Activated CD8-positive, alpha-beta T cell treated with anti-CD3 and anti-CD28 coated beads, Interleukin-2, amount 10 ng/mL, durations not matched to agents 7 days and 5 days (primary cell): ENCODE measurements at places on chromosomes 11 and 22.
A peak's percentile ranks its signal among the peaks of the same experiment; 100 is the strongest.

GRCh38 chr11:95849087-95849825, 59.0 kb downstream of the CEP57 start:
- H3K4me3 ChIP-seq, result no peak overlapping the region
- peak; percentile 29 for DNase-seq
- H3K4me1 ChIP-seq, result peaks cover 2% of the 10 kb centered on the region
- H3K36me3 ChIP-seq, result peaks cover 17% of the 10 kb centered on the region

- no peaks in the 10 kb centered on the region for H3K27me3 ChIP-seq
- H3K36me3 ChIP-seq, result peaks cover 20% of the 10 kb centered on the region
- H3K4me3 ChIP-seq, result peak overlapping the region; percentile 85
- DNase-seq, result no peak
- H3K27ac ChIP-seq, result peak overlapping the region; percentile 78
- peaks cover 48% of the 10 kb centered on the region for H3K4me1 ChIP-seq
Measured at GRCh38 chr11:108122166-108122628, 830 bp downstream of the ACAT1 start.

DNA sequence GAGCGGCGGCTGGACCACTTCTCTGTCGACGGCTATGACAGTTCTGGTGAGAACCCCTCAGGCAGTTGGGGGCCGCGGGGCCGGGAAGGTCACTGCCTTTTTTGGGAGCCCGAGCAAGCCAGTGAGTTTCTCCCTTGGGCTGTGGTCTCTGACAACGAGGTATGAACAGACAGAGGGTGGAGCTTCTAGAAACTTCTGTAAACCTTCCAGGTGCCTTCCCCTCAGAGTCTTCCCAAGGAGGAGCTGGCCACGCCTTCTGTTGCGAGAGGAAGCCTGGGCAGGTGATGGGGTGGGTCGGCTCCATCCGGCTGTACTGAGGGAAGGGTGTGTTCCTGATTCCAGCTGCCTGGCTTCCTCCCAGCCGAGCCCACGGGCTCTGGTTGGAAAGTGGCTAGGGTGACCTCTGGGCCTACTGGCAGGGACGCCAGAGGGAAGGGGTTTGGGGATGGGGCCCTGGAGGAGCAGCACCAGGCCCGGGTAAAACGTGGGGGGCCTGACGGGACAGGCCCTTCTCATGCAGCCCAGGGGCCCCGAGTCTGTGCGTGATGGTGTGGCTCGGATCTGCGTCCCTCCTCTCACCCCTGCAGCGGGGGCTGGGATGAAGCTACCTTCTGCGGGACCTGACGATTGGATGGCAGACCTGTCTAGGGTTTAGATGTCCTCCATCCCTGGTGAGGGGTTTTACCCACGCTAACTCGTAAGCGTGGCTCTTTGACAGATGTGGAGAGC, 110.8 kb downstream of the KCNQ1OT1 start:
- H3K27ac ChIP-seq, result no peak overlapping the region
- H3K4me1 ChIP-seq, result no peaks in the 10 kb centered on the region
- no peak overlapping the region for H3K4me3 ChIP-seq

DNA sequence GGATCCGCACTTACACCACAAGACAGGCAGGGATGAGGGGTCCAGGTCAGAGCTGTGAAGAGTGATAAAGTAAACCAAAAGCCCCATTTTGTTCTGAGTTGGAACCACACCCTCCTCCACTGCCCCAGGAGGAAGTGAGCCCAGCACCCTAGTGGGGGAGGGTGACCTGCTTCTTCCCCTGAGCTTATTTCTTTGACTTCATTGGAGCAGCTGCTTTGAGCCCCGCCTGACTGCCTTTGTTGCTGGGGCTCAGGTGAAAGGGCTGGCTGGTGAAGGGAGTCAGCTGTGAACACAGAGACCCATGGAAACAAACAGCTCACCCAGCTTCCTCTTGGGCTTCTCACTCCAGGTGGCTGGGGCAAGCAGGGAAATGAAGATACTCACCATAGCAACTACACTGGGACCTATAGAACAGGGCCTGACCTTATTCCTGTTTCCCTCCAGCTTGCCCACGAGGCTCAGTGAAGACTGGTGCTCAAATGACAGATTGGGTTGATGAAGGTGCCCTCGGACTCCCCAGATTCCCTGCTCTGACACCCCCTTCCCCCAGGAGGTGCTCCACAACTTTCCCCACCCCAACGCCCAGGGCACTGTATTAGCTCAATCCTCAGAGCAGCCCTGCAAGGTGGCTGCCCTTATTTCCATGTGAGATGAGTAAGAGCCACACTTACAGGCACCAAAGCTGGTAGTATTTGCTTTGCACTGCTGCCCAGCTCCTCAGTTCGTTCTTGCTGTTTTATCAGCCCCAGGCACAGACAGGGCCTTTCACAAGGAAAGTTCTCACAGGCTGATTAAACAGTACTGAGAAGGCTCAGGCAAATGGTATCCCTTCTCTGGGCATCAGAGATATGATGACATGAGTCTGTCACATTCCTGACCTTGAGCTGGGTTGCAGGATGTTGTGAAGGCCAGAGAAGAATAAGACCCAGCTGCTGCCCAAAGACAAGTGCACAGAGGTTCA, 2.4 kb downstream of the UCP2 start:
- H3K4me3 ChIP-seq, result peak overlapping the region; percentile 87
- peak overlapping the region; percentile 95 for H3K27ac ChIP-seq
- H3K4me1 ChIP-seq, result peaks cover 70% of the 10 kb centered on the region
- peak; percentile 92 for DNase-seq
- H3K27me3 ChIP-seq, result no peaks in the 10 kb centered on the region

DNA sequence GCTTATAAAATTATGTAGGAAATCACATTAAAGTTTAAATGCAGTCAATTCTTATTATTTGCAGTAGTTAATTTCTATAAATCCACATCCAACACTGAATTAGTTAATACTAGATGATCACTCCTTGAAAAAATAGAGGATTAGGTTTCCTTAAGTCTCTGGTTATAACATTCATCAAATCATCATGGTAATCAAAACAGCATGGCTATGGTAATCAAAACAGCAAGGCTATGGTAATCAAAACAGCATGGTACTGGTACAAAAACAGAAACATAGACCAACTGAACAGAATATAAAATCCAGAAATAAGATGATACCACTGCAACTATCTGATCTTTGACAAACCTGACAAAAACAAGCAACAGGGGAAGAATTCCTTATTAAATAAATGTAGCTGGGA, 814.6 kb upstream of the CCDC179 start:
- no peak overlapping the region for H3K4me3 ChIP-seq
- no peaks in the 10 kb centered on the region for H3K4me1 ChIP-seq
- no peaks in the 10 kb centered on the region for H3K36me3 ChIP-seq
- DNase-seq, result no peak

GRCh38 chr22:22938672-22939587, 51.3 kb downstream of the IGLL5 start:
- no peak overlapping the region for H3K27ac ChIP-seq
- no peak overlapping the region for H3K4me3 ChIP-seq
- no peaks in the 10 kb centered on the region for H3K36me3 ChIP-seq

DNA sequence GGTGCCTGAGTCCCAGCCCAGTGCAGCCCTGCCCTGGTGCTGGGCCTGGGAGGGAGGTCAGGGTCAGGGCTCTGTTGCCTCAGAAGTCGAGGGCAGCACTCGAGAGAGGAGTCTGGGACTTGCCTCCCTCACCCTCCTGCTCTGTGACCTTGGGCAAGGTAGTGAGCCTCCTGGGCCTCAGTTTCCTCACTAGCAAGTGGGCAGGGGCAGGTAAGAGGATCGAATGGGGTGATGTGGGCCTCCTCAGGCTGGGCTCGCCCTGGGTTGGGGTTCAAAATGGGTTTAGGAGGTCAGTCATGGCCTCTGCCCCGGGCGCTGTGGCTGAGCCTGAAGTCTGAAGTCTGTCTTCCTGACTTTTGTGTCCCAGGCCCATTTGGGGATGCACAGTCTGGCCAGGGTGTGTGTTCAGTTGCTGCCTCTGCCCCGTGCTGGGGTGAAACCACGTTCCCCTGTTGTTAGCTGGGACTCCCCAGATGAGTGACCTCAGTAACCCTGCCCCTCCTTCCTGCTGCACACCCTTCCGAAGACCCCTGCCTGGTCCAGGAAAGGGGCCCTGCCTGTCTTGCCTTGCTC, 40.9 kb upstream of the CELSR1 start:
- peaks cover 2% of the 10 kb centered on the region for H3K36me3 ChIP-seq
- H3K4me1 ChIP-seq, result peaks cover 58% of the 10 kb centered on the region
- H3K4me3 ChIP-seq, result peak overlapping the region; percentile 89
- H3K27ac ChIP-seq, result no peak overlapping the region
- DNase-seq, result no peak

- no peak overlapping the region for H3K4me3 ChIP-seq
- H3K27ac ChIP-seq, result no peak overlapping the region
- H3K36me3 ChIP-seq, result peaks cover 53% of the 10 kb centered on the region
- peaks cover 39% of the 10 kb centered on the region for H3K4me1 ChIP-seq
Measured at GRCh38 chr11:14886513-14886912, 5.5 kb downstream of the CYP2R1 start.

DNA sequence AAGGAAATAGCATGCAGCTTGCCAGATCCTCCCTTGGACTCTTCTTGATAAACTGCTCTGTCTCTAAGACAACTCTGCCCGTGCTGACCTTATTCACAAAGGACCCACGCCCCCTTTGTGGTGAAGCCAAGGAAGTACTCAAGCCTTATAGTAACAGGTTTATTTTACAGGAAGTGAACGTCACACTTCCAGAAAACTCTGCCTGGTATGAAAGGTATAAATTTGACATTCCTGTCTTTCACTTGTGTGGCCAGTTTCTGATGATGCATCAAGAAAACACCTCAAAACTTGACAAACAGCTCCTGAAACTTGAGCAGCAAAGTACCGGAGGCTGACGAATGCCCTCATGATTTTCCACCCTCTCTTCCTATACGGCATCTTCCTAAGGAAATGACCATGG, 12.5 kb upstream of the PELI3 start:
- H3K4me3 ChIP-seq, result no peak overlapping the region
- no peaks in the 10 kb centered on the region for H3K27me3 ChIP-seq
- H3K27ac ChIP-seq, result no peak overlapping the region
- no peak for DNase-seq
- H3K4me1 ChIP-seq, result peaks cover 29% of the 10 kb centered on the region

GRCh38 chr11:46414466-46414796, 22.9 kb upstream of the CHRM4 start:
- H3K4me3 ChIP-seq, result no peak overlapping the region
- H3K27me3 ChIP-seq, result no peaks in the 10 kb centered on the region
- DNase-seq, result no peak
- peaks cover 24% of the 10 kb centered on the region for H3K4me1 ChIP-seq

GRCh38 chr11:47186076-47186699, at the start of gene PACSIN3:
PACSIN3 (minus strand) TSS chr11:47186434; CDS start chr11:47182727, 3,707 bp downstream.
- H3K36me3 ChIP-seq, result no peaks in the 10 kb centered on the region
- H3K4me3 ChIP-seq, result peak within 1 kb of the TSS; percentile 63
- peak; percentile 38 for DNase-seq
- no peak within 1 kb of the TSS for H3K27ac ChIP-seq
- H3K4me1 ChIP-seq, result peaks cover 12% of the 10 kb centered on the region
- H3K27me3 ChIP-seq, result peaks cover 33% of the 10 kb centered on the region

GRCh38 chr11:68965901-68966853, 14.6 kb downstream of the MRGPRD start:
- no peak overlapping the region for H3K27ac ChIP-seq
- H3K36me3 ChIP-seq, result peaks cover 2% of the 10 kb centered on the region
- no peak for DNase-seq
- H3K4me3 ChIP-seq, result no peak overlapping the region
- H3K4me1 ChIP-seq, result peaks cover 17% of the 10 kb centered on the region

DNA sequence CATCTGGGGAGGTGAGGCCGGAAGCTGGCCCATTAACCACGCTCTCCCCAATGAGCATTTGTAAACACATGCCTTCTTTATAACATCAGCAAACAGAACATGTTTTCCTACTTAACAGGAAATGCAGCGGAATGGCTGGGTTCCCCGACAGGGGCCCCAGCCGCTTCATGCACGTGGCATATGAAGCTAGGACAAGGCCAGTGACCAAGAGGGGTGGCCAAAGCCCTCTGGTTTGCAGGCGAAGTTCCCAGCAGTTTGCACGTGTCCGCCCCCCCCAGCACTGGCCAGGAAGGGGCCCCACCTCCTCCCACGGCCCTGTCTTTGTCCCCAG, 38.7 kb upstream of the LINC01488 start:
- H3K4me3 ChIP-seq, result no peak overlapping the region
- peaks cover 4% of the 10 kb centered on the region for H3K27me3 ChIP-seq
- no peak for DNase-seq
- no peak overlapping the region for H3K27ac ChIP-seq

GRCh38 chr22:21666786-21667185, 974 bp downstream of the PPIL2 start:
- peak overlapping the region; percentile 58 for H3K27ac ChIP-seq
- peaks cover 18% of the 10 kb centered on the region for H3K36me3 ChIP-seq
- DNase-seq, result no peak

GRCh38 chr11:124098141-124098540, 17.1 kb upstream of the VWA5A start:
- H3K27ac ChIP-seq, result no peak overlapping the region
- H3K4me3 ChIP-seq, result no peak overlapping the region
- no peak for DNase-seq
- H3K36me3 ChIP-seq, result no peaks in the 10 kb centered on the region
- H3K4me1 ChIP-seq, result no peaks in the 10 kb centered on the region

DNA sequence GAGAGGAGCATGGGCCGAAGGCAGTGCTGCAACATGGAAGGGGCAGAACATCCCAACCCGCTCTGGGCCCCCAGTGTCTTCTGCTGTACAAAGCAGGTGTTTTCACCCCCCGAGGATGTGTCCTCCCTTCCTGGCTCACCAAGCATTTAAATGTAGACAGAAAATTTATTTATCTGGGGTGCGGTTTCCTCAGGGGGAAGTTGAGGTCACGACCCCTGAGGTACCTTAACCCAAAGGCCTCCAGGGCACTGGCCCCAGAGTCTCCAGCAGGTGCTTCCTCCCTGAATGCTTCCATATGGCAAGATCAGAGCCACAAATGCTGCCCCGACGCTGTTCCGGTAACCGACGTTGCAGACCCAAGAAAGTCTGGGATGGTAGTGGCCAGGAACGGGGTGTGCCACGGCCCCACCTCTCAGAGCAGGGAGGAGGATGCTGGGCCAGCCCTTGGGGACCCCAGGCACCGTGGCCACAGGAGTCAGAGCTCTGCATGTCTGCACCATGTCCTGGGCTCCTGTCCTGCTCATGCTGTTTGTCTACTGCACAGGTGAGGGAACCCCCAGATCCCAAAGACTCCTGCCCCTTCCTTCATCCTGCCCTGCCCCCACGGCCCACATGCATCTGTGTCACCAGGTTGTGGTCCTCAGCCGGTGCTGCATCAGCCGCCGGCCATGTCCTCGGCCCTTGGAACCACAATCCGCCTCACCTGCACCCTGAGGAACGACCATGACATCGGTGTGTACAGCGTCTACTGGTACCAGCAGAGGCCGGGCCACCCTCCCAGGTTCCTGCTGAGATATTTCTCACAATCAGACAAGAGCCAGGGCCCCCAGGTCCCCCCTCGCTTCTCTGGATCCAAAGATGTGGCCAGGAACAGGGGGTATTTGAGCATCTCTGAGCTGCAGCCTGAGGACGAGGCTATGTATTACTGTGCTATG, at the start of gene VPREB1:
Gene VPREB1, plus strand, starts transcription at position 471 of the 935 bp plus-strand sequence. Its CDS starts 28 bp downstream, at position 499.
- no peak within 1 kb of the TSS for H3K4me3 ChIP-seq
- peaks cover 9% of the 10 kb centered on the region for H3K27me3 ChIP-seq
- no peak for DNase-seq
- H3K4me1 ChIP-seq, result peaks cover 29% of the 10 kb centered on the region
- H3K27ac ChIP-seq, result no peak within 1 kb of the TSS

- no peaks in the 10 kb centered on the region for H3K36me3 ChIP-seq
- no peak overlapping the region for H3K27ac ChIP-seq
- H3K4me3 ChIP-seq, result no peak overlapping the region
- no peak for DNase-seq
- no peaks in the 10 kb centered on the region for H3K4me1 ChIP-seq
Measured at GRCh38 chr11:132851247-132851646, 681.1 kb downstream of the OPCML start.
